Breast epithelium (tissue), 4 donors: ENCODE measurements at places on chromosomes 1 and 21. TPM values are rescaled to one million over a fixed set of nuclear protein-coding genes. Genes with fewer than 3 reads are reported as not detected.

DNA sequence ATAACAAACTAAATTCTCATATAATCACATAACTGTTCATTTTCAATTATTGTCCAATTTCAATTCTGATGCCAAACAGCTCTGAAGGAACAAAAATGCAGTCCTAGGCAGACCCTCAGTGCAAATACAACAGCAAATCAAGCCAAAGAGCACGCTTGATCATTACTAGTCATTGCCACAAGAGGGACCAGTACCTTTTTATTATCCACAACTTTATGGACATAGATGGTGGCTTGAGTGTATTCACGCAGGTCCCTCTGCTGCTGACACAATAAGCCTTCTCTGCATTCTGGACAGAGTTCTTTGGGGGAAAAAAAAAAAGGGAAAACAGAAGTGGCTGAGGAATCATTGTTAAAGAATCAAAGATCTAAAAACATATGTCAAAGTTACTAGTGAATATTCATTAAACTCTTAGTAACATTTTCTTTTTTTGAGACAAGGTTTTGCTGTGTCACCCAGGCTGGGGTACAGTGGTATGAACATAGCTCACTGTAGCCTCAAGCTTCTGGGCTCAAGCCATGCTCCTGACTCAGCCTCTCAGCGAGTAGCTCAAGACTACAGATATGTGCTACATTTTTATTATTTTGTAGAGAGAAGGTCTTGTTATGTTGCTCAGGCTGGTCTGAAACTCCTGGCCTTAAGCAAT, 34.3 kb upstream of the RAP1GAP start:
- DNase-seq, result no peak

The UBE2U gene
- total RNA-seq, result not detected

The INSRR gene
- 0.15 TPM for total RNA-seq

The NR1I3 gene
- total RNA-seq, result not detected

The RHD gene
- not detected for total RNA-seq
